ENCODE measurements at places on chromosomes 3 and 15.

DNA sequence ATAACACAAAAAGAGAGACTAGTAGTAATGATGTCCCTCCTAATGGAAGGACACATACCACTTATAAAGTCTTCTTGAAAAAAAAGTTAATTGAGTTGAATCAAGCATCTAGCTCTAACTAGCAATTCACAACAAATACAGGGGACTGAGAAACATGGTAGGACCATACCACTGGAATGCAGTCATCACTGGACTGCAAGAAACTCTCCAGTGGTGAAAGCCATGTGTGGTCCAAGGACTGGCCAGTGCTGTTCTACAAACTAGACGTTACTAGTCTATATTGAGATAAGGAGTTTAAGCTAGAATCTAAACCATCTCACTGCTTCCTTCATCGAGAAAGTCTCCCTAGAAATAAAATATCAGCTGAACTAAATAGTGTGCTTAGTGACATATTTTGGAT lies 16.7 kb downstream of the FBN1 start:
- DNase-seq = no peak

GRCh38 chr15:33084661-33085060 lies 109.9 kb downstream of the FMN1 start:
- no peak for DNase-seq

GRCh38 chr3:151011427-151011826 lies 38.9 kb upstream of the CLRN1 start:
- DNase-seq = no peak

GRCh38 chr3:115635406-115635805 lies 12.1 kb downstream of the GAP43 start:
- no peak for DNase-seq

GRCh38 chr3:49148159-49148558 lies 15.3 kb upstream of the LAMB2 start:
- DNase-seq = no peak

GRCh38 chr3:30843877-30844276 lies 50.6 kb downstream of the GADL1 start:
- DNase-seq = no peak

DNA sequence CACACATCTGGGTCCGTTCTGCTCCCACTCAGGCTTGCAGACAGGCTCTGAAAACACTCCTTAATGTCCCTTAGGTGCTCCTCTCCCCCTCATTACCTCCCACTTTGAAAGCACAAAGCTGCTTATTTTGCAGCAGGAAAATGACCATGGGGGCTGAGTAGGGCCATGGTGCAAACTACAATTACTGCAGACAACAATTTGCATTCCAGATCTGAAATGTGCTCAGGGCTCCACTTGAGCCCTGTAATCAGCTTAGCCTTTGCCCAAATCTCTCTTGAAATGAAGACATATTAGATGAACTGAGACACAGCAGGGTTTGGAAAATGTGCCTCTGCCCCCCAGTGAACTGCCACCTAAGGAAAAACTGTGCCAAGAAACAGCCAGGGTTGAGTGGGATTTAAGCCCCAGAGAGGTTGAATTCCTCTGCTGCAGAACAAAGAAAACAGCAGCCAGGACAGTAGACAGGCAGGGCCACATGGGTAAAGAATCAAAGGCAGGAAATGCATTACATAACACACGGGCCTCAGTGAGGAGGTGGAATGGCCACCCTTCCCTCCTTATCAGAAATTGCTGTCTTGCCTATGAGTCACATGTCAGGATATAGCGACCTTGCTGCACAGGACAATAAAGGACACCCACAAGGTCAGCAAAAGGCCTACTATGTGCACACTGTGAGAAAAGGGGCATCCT lies 126.8 kb upstream of the ARHGEF3 start:
- DNase-seq = peak; percentile 25

DNA sequence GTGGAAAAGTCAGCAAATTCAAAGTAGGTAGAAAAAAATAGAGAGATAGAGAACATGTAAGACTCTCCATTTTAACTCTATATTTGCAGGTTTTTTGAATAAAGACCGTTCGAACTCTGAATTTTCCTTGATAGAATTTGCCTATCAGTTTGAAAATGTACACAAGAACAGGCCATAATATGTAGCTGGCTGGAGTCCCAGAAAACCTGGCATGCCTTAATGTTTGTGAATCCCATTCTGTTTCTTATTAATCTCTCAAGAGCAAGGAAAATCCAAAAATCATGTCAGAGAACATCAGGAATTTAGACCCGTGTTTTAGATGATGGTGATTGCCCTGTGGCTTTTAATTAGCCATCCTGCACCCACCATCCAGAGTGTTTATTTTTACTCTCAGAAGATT lies 7.2 kb upstream of the CFAP161 start:
- DNase-seq = no peak

DNA sequence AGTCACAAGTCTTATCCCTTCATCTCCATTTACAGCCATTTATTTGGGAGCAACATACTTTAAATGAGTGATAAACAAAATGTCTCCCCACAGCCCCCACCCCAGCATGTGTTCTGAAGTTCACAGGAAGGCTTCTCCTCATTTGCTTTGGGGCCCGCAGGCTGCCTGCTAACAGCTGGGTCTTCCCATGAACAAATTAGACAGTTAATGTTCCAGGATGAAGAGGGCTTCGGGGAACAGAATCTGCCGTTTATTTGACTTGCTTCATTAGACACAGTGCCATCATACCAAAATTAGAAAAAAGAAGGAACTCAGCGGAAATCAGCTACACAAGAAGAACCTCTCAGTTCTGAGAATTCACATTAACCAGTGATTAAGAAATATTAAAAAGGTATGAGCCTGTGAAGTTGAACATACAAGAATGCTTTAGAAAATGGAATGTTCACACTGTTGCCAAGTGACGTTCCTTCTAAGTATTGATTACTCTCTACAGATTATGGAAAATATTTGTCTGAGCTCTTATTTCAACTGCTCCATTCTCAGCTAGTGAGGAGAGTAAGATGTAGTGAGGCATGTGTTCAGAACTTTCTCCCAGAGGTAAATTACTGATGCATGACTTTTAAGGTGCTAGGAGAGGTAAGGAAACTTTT lies 107.5 kb upstream of the THBS1 start:
- no peak for DNase-seq

DNA sequence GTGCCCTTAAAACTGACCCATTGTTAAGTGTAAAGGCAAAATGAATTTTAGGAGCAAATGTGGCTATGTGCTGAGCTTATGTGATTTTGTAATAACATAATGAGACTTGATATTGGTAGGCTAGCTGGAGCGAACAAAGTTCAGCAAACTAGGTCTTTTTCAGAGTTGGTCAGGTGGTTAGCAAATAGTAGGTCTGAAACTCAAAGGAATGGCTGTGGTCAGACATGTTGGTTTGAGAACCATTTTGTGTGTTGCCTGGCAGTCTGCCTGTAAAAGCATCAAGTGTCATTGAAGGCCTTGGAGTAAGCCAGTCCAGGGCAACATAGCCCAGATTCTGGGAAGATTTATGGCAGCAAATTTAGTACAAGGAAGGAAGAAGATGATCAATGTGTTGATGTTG lies 16.4 kb downstream of the FBXO22 start:
- no peak for DNase-seq

- no peak for DNase-seq
Measured at GRCh38 chr3:54481606-54482365, 359.4 kb downstream of the CACNA2D3 start.

- no peak for DNase-seq
Measured at GRCh38 chr3:54042259-54042823, 80.0 kb upstream of the CACNA2D3 start.

GRCh38 chr15:60326824-60327654 lies 70.7 kb downstream of the ANXA2 start:
- peak; percentile 55 for DNase-seq

DNA sequence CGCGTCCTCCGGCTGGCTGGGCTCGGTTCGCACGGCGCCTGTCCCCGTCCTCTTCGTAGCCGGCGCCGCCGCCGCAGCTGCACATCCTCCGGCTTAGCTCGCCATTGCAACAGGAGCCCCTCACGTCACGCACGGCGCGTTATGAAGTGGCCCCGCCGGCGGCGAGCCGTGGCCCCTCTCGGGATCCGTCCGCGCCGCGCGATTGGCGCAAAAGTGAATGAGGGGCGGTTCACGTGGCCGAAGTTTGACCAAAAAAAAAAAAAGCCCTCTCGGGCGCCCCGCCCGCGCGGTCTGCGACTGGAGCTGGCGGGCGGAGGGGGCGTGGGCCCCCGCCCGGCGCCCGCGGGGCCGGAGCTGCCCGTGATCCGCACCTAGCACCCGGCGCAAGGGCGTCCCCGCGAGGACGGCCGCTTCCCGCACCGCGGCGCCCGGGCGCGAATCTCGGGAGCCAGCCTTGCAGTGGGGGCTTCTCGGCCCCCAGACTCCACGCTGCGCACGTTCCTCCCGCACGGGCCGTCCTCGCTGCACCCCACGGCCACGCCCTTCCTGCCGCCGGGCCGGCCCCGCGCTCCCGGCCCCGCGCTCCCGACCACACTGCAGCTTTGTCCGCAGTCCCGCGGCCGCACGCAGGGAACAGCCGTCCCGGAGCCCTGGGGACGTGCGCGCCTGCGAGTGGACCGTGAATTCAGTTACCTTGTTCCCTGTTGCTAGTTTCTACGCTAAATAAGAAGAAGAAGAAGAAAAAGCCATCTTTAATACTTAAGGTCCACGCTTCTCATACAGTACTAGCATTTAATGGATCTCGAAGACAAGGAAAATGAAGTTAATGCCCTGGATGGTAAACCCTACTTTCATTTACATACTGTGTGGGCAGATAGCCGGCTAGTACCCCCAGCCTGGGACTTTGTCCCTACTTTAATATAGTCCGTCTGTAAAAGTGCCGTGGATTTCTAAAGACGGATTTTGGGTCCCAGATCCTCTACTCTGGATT lies at the start of gene CHSY1:
TSS of gene CHSY1 (minus strand) at position 219 of the 991 bp plus-strand sequence. CDS start 592 bp downstream, outside the sequence.
- peak; percentile 85 for DNase-seq

GRCh38 chr3:47010111-47010712 lies 30.7 kb downstream of the NBEAL2 start:
- no peak for DNase-seq

DNA sequence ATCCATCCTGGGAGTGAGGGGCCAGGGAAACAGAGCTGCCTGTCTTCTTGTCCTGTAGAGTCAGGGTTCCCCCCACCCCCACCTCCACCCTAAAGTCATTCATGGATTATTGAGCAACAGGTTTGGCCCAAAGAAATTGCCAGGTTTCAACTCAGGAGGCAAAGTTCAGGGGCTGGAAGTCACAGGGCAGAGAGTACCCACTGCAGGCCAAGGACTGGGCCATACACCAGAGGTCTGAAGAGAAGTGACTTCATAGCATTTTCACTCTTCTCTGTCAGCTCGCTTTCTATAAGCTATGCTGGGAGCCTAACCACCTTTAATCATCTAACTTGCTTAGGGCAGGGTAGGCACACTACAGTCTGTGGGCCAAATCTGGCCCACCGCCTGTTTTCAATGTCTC lies 50.1 kb downstream of the STARD5 start:
- DNase-seq = no peak

- DNase-seq = no peak
Measured at GRCh38 chr3:126131881-126132750, 48.2 kb upstream of the SLC41A3 start.

DNA sequence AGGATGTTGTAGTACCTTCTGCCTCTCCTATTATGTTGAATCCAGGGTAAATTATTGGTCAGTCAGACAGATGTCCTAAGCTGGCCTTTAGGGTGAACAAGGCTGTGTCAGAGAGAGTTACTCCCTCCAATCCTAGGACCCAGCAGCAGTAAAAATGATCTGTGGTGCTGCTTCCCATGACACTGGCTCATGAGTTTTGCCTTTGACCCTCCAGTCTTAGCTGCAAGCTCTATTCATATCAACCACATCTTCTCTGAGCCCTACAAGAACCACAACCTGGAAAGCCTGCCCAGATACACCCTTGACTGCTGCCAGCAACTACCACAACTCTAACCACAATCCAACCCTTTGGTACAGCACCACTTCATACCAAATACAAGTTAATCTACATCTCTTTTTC lies 27.2 kb upstream of the PHLDB2 start:
- peak; percentile 10 for DNase-seq

GRCh38 chr3:138686771-138687221 lies 78.2 kb downstream of the FAIM start:
- peak; percentile 34 for DNase-seq

GRCh38 chr15:41603941-41604911 lies 45.2 kb downstream of the TYRO3 start:
- peak; percentile 80 for DNase-seq

- DNase-seq = no peak
Measured at GRCh38 chr3:58023531-58023930, 15.3 kb downstream of the FLNB start.

DNA sequence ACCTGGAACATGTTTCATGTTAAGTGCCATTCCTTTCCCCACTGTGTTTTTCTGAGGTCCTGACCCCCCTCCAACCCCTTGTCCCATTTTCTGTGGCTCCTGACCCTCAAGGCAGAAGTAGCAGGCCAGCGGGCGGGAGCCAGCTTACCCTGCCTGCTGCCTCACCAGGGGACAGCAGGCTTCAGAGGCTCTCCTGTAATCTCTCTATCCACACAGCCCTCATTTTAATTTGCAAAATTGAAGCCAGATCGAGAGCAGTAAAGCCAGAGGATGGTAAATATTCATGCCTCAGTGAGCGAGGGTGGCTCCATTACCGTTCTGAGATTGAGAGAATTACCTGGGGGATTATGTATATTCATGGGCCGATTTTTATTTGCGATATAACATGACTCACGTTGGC lies 147.6 kb downstream of the DNAJB8 start:
- no peak for DNase-seq

GRCh38 chr3:25781145-25781757 lies 2.0 kb downstream of the NGLY1 start:
- no peak for DNase-seq

DNA sequence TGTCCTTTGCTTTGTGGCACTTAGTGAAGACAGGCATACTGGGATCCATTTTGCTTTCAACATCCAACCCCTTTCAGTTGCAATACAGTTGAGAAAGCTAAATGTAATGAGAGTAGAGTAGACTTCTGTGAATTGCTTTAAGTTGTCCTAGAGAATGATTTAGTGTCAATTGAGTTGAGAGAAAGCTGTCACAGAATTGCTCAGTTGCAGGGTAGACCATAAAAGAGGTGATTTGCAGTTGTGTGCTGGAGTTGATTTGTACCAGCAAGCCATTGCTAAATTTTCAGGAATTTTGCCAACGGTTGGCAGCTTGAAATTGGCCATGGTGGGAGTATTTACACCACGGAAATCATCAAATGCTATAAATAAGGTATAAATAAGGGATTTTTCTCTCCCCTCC lies 2.2 kb downstream of the ABHD5 start:
- DNase-seq = no peak

DNA sequence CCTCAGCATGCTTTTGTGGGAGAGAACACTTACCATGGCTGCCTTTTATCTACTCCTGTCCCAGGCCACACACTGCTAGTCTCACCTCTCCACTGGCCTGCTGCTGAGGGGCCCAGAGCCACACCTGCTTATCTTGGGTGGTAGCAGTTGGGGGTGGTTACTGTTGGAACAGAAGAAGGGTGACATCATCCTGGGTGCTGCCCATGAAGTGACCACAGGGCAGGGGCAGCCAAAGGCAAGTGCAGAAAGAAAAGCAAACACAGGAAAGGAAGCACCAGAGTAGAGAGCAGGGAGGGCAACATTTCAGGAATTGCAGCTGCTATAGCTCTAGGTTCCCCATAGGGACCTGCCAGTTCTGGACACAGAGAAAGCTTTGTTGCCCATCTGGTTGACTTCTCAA lies 345.2 kb downstream of the VPS13C start:
- DNase-seq = no peak

Data from AG08395 (cell line).